ENCODE measurements at places on chromosomes 3 and 15. TPM values are rescaled to one million over a fixed set of nuclear protein-coding genes. Genes with fewer than 3 reads are reported as not detected.

The B3GALNT1 gene
- not detected for total RNA-seq

The FAM174B gene
- total RNA-seq, result 3.5 TPM

DNA sequence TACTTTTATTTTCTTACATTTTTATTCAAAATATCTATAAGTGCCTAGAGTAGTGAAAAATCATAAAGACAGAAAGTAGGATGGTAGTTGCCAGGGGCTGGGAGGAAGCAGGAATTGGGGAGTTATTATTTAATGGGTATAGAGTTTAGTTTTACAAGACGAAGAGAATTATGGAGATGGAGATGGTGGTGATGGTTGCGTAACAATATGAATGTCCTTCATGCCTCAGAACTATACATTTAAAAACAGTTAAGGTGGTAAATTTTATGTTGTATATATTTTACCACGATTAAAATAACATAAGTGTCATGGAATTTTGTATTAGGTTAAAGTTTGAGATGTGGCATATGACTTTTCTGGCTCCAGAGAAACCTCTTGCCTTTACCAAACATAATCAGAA, 171.4 kb downstream of the MYRIP start:
- no peaks in the 10 kb centered on the region for H3K4me1 ChIP-seq
- no peaks in the 10 kb centered on the region for H3K27me3 ChIP-seq
- no peak for DNase-seq
- no peak overlapping the region for H3K4me3 ChIP-seq

DNA sequence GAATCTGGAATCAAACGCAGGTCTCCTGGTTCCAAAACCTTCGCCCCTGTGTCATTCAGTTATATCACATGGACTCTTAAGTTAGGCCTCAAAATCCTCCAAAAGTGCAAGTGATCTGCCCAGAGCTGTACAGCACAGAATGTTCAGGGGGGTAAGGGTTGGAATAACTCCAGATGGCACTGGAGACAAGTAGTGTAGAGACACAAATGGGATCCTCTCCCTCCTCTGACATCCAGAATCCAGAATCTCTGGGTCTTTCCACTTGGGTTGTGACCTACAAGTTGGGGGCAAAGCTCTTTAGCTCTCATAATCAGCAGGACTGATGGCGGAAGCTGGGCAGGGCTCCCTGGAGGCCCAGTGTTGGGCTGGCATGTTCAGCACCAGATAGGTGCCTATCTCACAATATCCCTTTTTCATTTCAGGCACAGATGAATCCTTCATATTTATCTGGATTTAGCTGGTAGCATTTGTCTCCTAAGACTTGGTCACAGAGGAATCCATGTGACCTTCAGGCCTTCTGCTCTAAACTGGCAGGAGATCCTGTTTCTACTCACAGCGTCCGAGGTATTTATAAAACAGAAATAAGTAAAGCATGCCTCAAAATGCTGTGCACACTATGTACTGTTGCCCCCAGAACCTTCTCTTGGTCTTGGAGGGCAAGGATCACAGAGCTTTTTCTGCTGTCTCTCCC, 15.4 kb downstream of the ABHD2 start:
- peaks cover 18% of the 10 kb centered on the region for H3K4me1 ChIP-seq
- no peaks in the 10 kb centered on the region for H3K27me3 ChIP-seq
- peaks cover 5% of the 10 kb centered on the region for H3K36me3 ChIP-seq
- no peak overlapping the region for H3K27ac ChIP-seq
- DNase-seq, result no peak
- no peak overlapping the region for H3K4me3 ChIP-seq

- no peak overlapping the region for H3K4me3 ChIP-seq
- H3K27me3 ChIP-seq, result no peaks in the 10 kb centered on the region
- H3K4me1 ChIP-seq, result peaks cover 8% of the 10 kb centered on the region
- H3K27ac ChIP-seq, result no peak overlapping the region
- DNase-seq, result no peak
- peaks cover 2% of the 10 kb centered on the region for H3K36me3 ChIP-seq
Measured at GRCh38 chr3:28173836-28174235, 67.6 kb upstream of the CMC1 start.

DNA sequence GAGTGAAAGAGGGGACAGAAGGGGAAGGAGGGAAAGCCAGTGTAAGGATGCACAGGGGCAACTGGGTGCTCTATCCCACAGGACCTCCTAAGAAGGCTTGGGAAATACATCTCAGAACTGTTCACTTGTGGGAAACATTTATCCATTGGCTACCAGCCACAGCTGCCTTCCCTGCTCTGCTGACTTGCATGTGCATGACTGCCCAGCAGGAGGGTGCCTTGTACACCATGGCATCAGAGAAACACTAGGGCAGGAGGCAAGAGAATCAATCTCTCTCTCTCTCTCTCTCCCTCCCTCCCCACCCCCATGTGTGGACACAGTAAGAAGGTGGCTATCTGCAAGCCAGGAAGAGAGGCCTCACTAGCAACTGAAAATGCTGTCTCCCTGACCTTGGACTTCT, 62.9 kb upstream of the ZBTB38 start:
- no peak for DNase-seq
- H3K27ac ChIP-seq, result no peak overlapping the region
- H3K4me1 ChIP-seq, result peaks cover 32% of the 10 kb centered on the region
- no peaks in the 10 kb centered on the region for H3K36me3 ChIP-seq

- peak overlapping the region; percentile 45 for H3K27ac ChIP-seq
- peaks cover 8% of the 10 kb centered on the region for H3K36me3 ChIP-seq
- peaks cover 25% of the 10 kb centered on the region for H3K4me1 ChIP-seq
Measured at GRCh38 chr3:155805204-155805801, 775 bp downstream of the C3orf33 start.

DNA sequence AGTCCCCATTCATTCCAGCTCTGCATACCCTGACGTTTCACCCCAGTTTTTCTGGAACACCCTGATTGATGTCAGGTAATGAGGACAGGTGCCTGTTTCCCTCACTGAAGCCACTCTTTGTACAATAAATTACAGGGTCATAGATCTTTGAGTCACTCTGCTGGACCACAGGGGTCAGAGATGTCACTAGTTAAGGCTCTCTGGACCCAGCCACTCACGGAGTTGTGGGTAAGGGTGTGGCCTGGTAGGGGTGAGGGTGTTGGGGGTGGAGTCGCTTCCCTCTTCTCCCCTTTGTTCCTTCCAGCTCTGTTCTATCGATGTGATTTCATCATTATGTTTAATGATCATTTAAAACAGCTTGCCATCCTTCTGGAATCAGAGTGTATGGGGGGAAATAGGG, 512 bp downstream of the IQCF5 start:
- peaks cover 7% of the 10 kb centered on the region for H3K4me1 ChIP-seq
- H3K27ac ChIP-seq, result no peak overlapping the region
- peaks cover 46% of the 10 kb centered on the region for H3K27me3 ChIP-seq
- no peak overlapping the region for H3K4me3 ChIP-seq
- no peaks in the 10 kb centered on the region for H3K36me3 ChIP-seq

GRCh38 chr15:85800478-85801123, 5.9 kb upstream of the KLHL25 start:
- no peak overlapping the region for H3K27ac ChIP-seq
- DNase-seq, result no peak
- H3K4me1 ChIP-seq, result peaks cover 17% of the 10 kb centered on the region
- H3K27me3 ChIP-seq, result peaks cover 26% of the 10 kb centered on the region

GRCh38 chr3:169150920-169151319, 512.6 kb downstream of the MECOM start:
- peaks cover 60% of the 10 kb centered on the region for H3K27me3 ChIP-seq
- DNase-seq, result no peak
- no peaks in the 10 kb centered on the region for H3K36me3 ChIP-seq
- H3K27ac ChIP-seq, result no peak overlapping the region
- H3K4me1 ChIP-seq, result peaks cover 17% of the 10 kb centered on the region
- H3K4me3 ChIP-seq, result no peak overlapping the region

Measured in T-helper 17 cell (primary cell).